ENCODE measurements at places on chromosomes 11 and 22.

GRCh38 chr11:58769308-58769707, 37.6 kb upstream of the GLYAT start:
- no peak for DNase-seq

DNA sequence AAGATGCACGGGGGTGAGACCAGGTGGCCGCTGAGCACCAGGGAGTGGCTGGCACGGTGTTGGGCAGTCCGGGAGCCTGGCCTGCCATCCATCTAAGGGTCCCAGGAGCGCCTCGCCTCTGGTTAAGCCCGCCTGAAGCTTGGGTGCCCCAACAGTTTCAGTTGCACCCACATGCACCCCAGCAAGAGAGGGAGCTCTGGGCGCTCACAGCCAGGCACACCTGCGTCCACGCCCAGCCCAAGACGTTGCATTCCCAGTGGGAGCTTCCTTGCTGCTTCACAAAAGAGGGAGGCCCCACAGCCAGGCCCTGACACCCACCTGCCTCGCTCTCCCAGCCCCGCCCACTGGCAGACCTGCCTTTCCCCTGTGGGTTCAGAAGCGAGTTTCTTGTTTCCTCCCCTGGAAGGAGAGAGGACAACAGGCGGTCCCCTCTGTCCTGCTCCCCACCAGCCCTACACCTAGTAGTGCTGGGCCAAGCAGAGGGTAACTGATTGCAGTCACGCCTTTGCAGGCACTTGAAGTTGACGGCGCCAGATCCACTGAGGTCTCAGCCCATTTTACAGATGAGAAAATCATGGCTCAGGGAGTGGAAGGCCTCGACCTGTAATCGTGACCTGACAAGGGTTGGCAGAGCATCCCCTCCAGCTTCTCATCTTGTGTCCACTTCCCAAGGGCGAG, 35.4 kb downstream of the OSBPL5 start:
- DNase-seq: no peak

DNA sequence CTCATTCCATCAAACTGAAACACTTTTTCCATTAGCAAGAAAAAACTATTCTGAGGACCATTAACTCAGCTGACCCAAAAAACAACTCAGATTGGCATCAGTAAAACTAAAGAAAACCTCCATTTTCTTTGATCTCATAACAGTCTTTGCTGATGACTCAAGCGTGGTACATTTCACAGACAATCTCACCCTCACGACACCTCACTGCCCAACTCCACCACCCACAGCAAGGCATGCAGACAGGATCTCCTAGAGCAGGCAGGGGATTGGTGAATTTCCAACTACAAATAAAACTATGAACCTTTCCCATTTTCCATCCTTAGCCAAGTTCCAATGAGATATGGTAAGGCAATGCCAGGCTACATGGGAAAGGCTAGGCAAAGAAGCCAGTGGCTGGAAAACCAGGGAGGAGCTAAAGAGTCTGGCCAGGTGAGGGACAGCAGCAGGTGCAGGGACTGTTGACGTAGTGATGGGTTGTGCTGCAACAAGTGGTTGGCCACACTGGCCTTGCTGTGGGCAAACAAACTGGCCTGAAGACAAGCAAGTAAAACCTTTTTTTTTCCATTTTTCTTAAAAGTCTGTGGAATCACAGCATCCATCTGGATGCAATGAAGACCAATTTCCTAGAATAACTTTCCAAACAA, 97.2 kb downstream of the SERGEF start:
- DNase-seq: no peak

GRCh38 chr22:44187652-44188230, 7.0 kb downstream of the PARVG start:
- no peak for DNase-seq

GRCh38 chr11:112884012-112884767, 77.0 kb upstream of the NCAM1 start:
- DNase-seq: no peak

DNA sequence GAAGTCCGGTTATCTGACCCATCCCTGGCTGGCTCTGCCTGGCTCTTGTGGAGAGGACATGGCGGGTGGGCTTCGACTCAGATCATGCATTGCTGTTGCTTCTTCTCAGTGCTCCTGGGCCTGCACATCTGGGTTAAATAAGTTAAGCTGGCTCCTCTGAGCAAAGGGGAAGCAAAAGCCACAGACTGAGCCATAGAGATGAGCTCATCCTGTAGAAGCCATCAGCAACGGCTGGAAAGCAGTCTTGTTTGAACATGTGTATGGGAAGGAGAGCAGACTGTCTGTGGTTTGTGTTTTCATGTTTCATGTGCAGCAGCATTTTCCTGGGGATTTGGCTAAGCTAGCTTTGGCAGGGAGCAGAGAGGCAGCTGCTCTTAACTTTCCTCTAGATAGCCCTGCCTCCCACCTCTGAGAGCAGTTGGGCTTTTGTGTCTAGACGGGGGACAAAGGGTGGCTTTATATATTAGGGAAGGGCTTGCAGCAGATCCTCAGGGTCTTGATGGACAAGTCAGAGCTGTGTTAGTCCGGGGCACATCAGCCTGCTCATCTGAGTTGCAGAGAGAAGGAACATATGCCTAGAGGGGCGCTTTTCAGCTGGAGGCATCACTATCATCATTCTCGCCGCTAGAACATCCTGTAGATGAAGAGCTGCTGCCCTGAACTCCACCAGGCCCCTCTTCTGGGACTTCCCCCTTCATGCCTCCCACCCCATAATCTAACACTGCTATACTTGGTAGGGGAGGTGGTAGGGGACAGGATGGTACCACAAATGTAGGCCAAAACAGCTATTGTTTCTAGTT, 14.9 kb downstream of the DCPS start:
- no peak for DNase-seq

GRCh38 chr11:47409440-47410369, 1.3 kb downstream of the SLC39A13 start:
- no peak for DNase-seq

DNA sequence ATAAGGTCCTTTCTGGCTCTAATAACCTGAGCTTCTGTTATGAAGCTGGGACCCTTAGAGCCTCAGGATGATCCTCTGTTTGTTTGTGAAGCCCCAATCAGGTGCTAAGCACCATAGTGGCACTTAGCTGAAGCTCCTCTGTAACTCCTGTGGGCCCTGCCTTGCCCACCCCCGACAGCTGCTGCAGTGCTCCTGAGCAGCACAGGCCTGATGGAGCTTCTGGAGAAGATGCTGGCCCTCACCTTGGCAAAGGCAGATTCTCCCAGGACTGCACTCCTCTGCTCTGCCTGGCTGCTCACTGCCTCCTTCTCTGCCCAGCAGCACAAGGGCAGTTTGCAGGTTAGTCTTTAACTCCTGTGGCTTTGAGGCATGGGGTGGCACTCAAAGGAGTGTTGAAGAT, 19.0 kb upstream of the CCDC134 start:
- no peak for DNase-seq

- no peak for DNase-seq
These were observed 11.6 kb upstream of the SERPIND1 start for GRCh38 chr22:20762233-20762796.

DNA sequence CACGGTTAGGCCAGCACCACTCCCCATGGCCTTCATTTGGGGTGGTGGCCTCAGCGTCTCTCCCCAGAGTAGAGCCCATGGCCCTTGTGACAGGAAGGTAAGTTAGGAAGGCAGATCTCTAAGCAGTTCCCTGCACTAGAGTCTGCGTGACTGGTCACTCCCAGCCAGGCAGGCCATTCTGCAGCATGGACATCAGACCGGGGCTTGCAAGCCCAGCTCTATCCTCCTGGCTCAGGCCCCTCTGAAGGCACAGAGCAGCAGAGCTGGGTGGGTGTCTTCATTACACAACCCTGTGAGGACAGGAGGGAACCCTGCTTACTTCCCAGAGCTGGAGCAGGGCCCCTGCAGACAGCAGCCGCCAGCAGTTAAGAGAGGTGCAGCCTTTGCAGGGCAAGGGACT, 77.3 kb downstream of the PIWIL3 start:
- DNase-seq: no peak

GRCh38 chr11:16604794-16605388, 133.6 kb upstream of the C11orf58 start:
- peak; percentile 69 for DNase-seq

DNA sequence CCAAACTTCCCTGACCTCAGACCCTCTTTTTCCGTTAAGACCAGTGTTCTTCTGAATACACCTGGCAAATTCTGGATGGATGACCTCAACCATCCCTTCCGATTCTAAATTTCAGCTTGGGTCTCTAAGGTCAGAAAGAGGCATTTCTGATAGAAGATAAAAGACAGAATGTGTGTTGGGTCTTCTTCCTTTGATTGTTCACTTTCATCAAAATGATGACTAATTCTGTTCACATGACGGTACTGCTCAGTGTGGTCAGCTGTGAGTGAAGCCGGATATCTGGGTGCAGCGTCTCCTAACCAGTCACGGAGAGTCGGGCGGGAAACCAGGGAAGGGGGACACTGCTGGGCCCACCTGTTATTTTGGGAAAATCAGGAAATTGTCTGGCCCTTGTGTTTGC, 151.6 kb upstream of the NAV2 start:
- no peak for DNase-seq

DNA sequence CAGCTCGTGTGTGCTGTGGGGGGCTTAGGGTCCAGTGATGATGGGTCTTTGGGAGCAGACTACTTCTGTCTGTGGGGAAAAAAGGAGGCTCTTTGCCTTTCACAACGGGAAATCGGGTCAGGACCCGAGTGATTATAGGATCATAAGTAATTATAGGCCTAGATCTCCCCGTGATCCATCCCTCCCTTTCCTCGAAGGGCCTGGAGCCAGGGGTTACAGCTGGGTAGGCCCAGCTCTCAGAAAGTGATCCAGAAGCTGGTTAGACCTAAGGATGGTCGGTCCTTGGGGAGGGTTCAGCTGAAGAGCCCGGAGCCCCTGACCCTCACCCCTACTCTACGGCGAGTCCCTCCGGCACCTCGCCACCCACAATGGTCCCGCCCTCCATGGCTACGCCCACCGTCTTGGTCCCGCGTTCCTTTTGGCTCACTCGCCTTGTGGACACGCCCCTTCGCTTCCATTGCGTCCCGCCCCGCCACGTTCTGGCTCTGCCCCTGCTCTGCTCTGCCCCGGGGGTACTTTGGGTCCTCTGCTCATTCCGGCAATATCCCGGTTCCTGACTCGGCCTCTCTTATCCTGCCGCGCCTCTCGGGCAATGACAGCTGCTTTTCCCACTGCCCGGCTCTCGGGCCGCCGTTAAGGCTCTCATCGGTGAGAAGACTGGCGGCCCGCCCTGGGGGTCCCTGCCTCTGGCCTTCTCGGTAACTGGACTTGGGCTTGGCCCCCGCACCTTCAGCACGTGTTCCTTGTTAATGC, 5.0 kb downstream of the IGSF22 start:
- peak; percentile 62 for DNase-seq

- no peak for DNase-seq
These were observed 996.5 kb downstream of the OPCML start for GRCh38 chr11:132535830-132536229.

DNA sequence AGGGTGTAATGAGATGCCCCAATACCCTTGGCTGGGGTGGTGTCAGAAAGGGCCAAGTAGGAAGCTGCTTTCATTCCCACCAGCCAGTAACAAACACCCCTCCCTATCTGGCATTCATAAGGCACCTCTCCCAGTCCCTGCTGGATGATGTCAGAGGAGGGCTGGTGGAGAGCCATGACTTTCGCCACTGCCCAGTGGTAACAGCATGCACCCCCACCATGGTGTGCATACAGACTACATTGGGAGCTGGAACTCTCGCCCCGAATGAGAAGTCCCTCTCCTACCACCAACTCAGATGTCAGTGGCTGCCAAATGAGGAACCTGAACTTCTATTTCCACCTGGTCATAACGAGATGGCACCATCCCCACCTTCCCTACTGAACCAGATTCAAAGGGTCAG, 73.3 kb downstream of the SGSM3 start:
- no peak for DNase-seq

DNA sequence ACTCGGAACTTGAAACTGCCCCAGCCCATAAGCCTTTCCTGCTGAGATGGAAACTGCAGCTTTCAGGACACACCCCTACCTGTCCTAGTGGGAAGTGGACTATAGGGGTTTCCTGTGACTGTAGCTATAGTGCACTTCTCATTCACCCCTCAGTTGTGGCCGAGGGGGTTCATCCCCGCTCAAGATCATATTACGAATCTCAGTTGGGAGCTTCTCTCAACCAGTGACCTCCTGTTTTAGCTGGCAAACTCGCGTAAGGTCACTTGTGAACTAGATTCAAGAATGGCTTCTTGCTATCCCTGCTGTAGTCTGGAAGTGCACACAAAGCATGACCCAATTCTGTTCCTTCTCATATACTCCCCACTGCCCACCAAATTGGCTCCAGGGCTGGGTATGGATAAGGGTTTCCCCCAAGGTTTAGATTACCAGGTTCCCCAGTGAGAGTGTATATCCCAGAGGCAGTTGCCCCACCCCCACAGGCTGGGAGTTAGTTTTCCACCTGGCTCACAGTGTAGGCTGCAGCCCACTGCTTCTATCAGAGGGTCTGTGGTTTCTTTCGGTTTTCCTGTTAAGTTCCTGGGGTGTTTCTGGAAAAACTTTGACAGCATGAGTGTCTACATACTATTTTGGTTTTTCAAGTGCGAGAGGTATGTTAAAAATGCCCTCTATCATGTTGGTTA, 812.9 kb downstream of the JRKL start:
- DNase-seq: no peak

- DNase-seq: no peak
These were observed 214.3 kb downstream of the NXPE2 start for GRCh38 chr11:114892381-114893197.

- DNase-seq: peak; percentile 14
These were observed at the start of gene KCTD17 for GRCh38 chr22:37051391-37052385. Gene KCTD17 (plus strand): TSS chr22:37051742. CDS start chr22:37051761, 19 bp downstream.

DNA sequence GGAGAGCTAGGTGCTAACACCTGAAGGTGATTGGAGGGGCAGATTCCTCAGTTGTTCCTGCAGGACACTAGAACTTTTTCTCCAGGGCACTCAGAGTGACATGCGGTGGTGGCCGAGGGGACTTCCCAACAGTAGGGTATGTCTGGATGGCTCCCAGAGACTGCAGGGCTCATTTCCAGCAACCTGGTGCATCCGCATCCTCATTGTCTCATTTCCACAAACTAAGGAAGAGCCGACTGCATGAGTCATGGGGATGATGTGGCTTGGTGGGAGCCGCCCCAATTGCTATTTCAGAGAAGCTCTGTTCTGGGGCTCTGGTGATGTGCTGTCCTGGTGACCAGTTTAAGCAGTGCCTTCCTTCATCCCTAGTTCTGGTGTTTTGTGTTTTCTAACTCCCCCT, 2.8 kb upstream of the ROBO4 start:
- DNase-seq: no peak

- peak; percentile 67 for DNase-seq
These were observed 361 bp downstream of the SRPRA start for GRCh38 chr11:126268361-126268707.

DNA sequence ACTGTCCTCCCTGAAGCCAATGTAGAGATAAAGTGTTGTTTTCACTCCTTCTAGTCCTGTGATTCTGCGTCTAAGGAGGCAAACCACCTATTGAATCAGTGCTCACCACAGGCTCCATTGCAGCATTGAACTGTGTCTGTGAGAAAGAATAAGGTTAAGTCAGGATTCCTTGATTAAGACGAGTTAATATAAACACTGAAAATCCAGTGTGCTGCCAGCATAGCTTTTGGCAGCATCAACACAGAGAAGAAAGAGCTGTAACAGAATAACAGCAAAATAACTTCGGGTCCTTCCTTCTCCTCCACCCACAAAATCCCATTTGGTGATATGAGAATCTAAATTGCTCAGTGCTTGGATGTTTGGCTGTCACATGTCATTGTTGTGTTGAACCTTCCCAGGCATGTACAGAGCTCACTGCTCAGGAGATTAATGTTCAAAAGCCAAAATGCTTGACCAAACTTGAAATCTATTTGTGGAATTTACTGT, 185.2 kb upstream of the DDI1 start:
- DNase-seq: no peak

Measured in NCI-H1092 treated with DMSO at 0.1 percent for 48 hours (cell line).